ENCODE measurements at places on chromosomes 12 and 14.

DNA sequence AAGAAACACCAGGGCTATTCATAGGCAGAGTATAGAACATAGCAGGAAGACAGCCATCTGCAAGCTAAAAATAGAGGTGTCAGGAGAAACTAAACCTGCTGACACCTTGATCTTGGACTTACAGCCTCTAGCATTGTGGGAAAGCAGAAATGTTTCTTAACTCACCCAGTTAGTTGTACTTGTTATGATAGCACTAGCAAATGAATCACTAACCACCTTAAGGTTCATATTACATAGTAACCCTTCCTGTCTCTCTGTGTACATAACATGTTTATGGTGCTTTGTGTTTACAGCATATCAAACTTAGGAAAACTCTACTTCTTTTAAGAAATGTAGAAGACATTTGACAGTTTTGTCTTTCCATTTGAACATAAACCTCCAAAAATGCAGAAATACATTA lies 1031.3 kb downstream of the FSCB start:
- DNase-seq: no peak

- DNase-seq: peak; percentile 85
Observed at GRCh38 chr12:98594050-98594835, 757 bp downstream of the SLC25A3 start.

DNA sequence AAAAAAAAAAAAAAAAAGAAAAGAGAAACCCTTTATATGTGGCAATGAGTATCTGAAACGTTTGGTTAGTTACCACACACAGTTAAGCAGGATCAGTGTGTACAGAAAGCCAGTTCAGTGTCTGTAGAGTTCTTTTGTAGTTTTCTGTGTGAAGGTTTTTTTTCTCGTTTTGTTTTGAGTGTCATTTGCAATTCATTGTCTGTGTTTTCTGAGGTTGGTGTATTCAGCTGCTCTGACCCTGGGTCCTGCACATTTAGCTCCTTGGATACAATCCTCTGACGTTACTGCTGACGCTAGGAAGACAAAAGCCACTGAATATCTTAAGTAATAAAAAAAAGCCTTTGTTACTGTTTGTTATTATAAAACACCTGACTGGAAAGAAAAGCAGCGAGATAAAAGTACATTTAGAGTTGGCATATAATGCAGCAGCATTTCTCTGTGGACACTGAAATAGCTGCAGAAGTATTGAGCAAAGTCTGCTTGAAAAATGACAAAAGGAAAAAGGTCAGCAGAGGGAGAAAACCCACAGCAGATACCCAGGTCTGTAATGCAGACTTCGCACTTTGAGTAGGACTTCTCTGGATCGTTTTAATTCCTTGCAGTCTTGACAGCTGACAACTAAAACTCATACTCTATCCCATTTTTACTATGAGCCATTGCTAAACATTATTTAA lies 89.0 kb downstream of the POLR3B start:
- no peak for DNase-seq

DNA sequence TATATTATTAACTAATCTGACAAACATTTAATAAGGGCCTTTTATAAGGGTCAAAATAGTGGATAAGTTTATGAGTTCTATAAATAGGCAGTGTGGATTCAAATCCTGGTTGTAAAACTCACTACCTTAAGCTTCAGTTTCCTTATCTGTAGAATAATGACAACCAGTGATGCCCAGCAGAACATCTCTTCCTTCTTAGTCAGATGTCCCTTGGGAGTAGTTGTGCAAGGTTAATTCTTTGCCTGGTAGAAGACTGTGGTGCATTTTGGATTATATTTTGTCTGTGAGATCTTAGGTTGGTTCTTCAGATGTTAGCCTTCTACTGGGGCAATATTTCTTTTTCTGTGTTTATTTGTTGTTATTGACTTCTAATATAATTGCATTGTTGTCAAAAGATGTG lies 59.5 kb downstream of the ARID2 start:
- no peak for DNase-seq

DNA sequence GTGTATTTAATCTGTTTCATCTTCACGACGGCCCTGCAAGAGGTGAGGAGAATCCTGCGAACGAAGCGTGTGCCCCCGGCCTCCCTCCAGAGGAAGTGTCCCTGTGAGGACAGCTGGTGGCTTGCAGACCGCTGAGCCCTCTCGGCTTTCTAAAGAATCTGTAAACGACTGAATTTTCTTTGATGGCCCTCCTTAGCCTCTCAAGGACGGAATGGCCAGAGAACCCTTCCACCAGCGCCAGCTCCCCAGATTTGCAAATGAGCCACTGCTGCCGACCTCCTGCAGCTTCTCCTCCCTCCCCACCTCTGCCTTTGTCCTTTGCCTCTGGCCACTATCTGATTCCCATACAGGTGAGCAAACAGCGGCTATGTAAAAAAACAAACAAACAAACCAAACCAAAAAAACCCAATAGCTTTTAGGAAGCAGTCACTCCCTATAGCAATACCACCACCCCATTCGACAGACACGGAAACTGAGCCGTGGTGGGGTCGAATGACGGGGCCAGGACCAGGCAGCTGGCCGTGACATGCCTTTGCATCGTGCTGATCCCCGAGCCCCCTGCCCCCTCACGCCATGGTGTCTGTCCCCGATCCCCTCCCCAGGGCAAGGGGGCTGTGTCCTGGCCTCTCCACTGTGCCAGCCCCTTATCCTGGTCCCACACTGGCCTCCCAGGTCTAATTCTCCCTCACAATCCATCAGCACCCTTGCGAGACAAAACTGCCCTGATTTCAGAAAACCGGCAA lies 23.6 kb downstream of the RFLNA start:
- no peak for DNase-seq

DNA sequence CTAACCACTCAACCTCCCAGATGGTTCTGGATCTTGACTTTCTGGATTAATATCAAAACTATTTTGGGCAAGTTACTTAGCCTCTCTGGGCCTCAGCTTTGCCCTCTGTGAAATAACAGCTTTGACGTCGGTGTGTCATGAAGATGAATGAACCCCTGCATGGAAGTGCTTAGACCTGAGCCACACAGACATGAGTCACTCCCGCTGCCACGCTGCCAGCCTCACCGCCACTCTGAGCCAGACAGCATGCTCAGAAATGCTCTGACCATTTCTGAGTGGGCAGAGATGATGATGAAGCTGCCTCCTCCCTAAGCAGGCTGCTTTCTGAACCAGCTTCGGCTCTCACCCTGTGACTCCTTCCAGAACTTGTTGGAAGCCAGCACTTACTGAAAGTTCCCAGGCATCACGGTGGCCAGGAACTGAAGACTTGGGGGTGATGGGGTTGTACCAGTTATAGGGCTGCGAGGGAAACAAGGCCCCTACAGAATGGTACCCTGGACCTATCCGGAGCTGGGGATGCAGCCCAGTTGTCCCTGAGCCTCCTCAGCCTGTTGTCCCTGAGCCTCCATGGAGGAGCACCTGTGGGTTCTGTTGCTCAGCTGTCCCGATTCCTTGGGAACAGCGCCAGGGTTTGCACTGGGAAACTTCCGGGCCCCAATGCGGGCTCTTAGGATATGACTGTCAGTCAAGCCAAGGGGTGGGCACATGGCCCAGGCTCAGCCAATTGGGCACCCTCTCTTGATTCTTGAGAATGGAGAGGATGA lies 2.0 kb upstream of the CCDC197 start:
- DNase-seq: no peak

DNA sequence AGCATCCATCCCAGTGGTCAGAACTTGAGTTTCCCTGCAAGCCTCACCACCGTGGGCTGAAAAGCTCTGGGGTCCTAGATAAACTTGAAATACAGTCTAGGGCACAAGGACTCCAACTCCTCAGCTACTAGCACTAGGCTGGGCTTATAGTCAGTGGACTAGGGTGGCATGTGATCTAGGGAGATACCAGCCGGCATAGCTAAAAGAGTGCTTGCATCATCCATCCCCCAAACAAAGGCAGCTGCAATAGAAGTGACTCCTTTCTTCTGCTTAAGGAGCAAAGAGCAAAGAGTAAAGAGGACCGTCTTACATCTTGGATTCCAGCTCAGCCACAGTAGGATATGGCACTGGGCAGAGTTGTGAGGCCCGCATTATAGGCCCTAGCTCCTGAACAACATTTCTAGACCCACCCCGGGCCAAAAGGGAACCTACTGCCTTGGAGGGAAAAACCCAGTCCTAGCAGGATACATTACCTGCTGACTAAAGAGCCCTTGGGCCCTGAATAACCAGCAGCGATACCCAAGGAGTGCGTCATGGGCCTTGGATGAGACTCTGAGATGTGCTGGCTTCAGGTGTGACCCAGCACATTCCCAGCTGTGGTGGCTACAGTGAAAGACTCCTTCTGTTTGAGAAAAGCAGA lies 17.9 kb upstream of the SOS2 start:
- no peak for DNase-seq

- no peak for DNase-seq
Observed at GRCh38 chr14:54577494-54577893, 10.6 kb downstream of the SAMD4A start.
